ENCODE measurements at places on chromosomes 3 and 15. TPM values are rescaled to one million over a fixed set of nuclear protein-coding genes. Genes with fewer than 3 reads are reported as not detected.

PIGZ gene
- 31.8 TPM for total RNA-seq

ARRDC4 gene
- total RNA-seq = 57.6 TPM

TNFSF10 gene
- 26.6 TPM for total RNA-seq

DNA sequence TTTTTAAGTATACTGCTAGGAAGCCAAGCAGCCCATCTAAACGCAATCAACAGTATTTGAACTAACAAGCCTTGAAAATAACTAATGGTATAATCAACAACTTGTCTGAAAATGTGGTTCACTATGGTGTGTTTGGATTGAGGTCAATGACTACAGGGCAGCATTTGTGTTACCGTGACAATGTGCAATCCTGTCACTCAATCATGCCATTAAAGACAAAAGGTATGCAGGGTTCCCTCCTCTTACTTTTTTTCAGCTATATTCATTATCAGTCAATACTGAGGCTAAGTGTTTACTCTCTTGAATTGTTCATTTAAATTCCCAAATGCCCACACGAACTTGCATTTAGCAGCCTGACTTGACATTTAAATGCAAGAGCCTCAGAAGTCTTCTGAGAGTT is 1099.3 kb upstream of the EPHA6 start:
- no peak for DNase-seq

GRCh38 chr3:154132777-154133375 is 11.7 kb downstream of the ARHGEF26 start:
- DNase-seq = no peak

DNA sequence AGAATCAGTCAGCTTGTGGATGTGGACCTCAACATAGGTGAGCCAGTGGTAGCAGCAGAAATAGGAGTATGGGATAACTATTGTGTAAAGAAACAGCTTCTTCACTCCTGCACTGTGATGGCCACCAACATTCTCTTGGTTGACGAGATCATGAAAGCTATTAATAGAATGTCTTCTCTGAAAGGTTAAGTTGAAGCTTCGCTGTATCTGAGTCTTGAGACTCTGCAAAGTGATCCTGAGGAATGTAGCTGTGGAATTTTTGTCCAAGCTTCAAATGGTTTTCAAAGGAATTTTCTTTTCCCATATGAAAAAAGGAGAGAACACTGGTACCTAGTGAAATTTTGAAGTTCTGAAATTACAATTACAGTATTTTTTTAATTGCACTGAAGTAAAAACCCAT is 146.3 kb downstream of the GMNC start:
- DNase-seq = no peak

Data from tibial nerve (tissue), 4 donors.